CD4-positive, alpha-beta T cell treated with Interleukin-1 beta for 1 hour (primary cell): ENCODE measurements at places on chromosomes 2 and 18.

GRCh38 chr2:100817388-100817985 lies 2.5 kb upstream of the NPAS2 start:
- no peak for DNase-seq

DNA sequence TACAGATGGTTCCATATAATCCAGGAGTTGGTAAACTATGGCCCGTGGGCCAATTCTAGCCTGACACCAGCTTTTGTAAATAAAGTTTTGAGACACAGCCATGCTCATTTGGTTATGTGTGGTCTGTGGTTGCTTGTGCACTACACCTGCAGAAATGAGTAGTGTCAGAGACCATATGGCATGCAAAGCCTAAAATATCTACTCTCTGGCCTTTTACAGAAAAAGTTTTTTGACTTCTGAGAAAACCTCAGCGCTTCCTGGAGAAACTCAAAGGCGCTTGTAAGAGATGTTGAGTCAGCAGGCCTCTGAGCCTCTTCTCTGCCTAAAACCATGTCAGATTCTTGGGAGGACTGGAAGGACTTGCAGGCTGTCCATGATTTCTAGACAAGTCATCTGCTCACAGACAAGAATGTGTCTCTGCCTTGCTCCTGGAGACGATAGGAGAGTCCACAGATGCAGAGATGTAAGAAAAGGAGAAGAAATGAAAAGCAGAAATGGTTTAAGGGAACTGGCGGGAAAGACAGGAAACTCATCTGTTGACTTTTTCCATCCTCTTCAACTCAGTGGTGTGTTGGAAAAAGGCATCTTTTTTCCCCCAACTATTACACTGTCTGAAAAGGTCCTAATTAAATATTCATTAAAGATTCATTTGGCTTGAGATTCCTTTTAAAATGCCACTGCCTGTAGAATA lies 5.2 kb downstream of the TTC39C start:
- DNase-seq, result peak; percentile 52

DNA sequence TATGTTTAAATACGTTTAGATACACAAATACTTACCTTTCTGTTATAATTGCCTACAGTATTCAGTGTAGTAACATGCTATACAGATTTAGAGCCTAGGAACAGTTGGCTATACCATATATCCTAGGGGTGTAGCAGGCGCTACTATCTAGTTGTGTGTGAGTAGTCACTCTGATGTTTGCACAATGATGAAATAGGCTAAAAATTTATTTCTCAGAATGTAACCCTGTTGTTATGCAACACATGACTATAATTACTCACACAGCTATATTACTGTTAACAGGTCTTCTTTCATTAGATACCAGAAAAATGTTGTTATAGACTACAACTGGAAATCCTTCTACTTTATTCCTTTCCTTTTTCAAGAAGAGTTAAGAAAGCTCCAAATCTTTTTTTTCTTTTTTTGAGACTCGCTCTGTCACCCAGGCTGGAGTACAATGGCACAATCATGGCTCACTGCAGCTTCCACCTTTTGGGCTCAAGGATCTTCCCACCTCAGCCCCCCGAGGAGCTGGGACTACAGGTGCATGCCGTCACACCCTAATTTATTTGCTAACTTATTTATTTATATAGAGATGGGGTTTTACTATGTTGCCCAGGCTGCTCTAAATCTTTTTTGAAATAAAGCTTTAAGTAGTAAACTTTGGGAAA lies 48.5 kb downstream of the C2orf74 start:
- no peak for DNase-seq

- DNase-seq, result no peak
Measured at GRCh38 chr2:209662021-209662420, 109.6 kb upstream of the UNC80 start.

GRCh38 chr2:43175876-43176275 lies 50.5 kb downstream of the ZFP36L2 start:
- DNase-seq, result peak; percentile 41

DNA sequence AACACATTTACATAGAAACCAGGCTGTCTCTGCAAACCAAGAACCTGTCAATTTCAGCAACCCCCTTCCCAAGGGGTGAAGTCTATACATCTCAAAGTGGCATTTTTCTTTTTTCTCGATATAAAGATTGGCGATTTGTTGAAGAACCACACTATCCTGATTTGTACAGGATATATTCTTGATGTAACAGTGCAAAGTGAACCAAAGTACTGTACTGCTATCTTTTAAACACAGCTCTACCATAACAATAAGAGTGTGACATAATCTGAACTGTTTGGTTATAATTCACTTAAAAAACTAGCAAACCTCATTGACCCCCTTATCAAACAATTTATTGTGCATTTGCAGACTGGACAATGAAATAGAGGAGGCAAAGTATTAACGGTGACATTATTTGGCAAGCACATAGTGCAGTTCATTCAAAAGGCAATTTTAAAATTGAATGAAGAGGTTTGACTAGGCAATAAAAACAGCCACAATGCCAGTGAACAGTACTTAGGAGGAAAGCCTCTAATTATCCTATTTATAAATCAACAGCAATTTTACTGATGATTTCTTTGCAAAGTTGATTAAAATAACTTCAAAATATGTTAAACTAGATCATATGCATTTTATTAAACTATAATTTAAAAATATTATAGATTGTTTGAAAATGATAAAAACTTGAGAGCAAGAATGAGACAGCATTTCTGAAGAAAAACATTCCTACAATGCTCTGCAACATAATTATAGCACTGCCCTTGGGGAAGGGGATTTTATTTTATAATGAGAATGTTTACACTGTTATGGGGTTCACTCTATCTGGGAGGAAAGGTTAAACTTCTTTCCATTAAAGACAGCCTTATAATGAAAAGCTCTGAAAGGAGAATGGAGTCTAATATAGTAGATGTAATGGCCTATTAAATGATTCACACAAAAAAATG lies 440.9 kb downstream of the ZEB2 start:
- DNase-seq, result no peak

GRCh38 chr18:35933982-35934381 lies 38.5 kb upstream of the RMP24 start:
- no peak for DNase-seq

DNA sequence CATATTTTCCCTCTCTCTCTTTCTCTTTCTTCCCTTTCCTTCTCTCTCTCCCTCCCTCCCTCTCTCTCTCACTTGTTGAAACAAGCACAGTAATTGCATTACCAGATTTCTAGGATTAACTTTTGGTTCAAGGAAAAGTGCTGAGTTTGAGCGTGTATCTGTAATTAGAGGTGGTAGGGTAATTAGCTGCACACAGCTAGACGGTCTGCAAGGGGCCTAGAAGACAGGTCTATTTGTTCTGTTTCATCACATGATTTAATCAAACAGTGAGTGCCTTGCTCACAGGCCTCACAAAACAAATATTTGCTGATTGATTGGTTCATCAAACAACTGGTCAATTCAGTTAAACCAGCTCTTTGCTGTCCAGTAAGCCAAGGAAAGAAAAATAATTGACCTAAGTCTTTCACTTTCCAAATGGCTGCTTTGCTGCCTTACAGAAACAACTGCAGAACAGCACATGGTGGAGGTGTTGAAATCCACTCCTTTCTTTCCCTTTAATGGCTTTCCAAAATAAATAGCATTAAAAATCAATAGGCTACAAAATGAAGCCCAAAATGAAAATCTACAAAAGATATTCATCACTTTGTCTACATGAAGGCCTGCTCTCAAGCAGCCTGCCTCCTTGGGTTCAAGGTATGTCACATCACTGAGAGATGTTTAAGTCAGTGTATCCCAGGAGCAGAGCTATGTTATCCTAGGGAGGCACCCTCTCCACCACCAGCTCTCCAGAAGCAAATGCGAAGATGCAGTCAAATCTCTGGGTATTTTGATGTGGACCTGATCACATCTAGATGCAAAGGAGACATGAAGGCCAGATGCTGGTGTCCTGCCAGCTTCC lies 264.4 kb upstream of the SIX2 start:
- DNase-seq, result no peak
